CD8-positive, alpha-beta memory T cell (primary cell): ENCODE measurements at places on chromosomes 2 and 18.
A peak's percentile ranks its signal among the peaks of the same experiment; 100 is the strongest.

DNA sequence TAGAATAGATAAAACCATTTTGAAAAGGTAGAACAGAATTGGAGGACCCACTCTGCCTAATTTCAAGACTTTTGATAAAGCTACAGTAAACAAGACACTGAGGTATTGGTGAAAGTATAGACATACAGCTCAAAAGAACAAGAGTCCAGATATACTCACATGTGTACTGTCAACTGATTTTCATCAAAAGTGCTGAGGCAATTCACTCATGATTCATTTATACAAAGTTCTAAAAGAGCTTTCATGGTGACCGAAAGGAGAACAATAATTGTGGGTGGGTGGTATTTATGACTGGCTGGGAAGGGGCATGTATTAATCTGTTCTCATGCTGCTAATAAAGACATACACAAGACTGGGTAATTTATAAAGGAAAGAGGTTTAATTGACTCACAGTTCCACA lies 7.3 kb downstream of the MAP4K3 start:
- no peaks in the 10 kb centered on the region for H3K27me3 ChIP-seq
- H3K36me3 ChIP-seq: no peaks in the 10 kb centered on the region
- H3K4me3 ChIP-seq: no peak overlapping the region
- H3K4me1 ChIP-seq: peaks cover 17% of the 10 kb centered on the region
- no peak overlapping the region for H3K27ac ChIP-seq
- DNase-seq: no peak

DNA sequence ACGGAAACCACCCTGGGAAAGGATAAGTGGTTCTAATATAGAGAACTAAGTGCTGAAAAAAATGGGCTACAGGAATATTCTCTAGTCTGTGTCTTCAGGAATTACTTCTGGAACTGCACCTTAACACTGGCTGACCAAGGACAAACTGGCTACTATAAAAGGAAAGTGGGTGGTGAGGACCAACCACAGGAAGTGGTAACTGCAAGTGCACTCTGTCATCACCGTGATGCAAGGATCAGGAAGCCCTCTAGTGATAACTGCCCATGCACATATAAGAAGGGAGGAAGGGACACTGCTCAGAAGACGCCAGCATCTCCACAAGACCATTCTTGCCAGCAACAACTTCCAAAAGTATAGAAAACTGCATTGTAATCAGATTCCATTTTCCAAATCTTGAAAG lies 424.4 kb upstream of the RGPD4 start:
- H3K36me3 ChIP-seq: no peaks in the 10 kb centered on the region

DNA sequence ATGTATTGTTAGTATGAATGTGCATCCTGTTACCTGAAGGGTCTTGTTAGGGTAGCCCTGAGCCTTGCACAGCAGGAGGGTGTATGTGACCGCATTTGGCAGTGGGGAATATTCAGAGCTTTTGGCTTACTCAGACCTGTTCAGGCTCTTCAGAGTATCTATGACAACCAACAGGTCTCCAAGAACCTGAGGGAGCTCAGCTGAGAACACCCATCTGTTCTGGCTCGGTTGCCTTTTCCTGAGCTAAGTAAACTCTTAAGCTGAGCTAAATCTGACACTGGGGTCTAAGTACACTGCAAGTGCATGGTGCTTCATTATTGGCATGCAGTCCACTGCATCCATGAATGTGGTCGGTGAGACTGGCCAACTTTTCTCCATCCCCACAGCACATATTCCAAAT lies 92.4 kb upstream of the CHST9 start:
- no peak overlapping the region for H3K4me3 ChIP-seq
- H3K4me1 ChIP-seq: no peaks in the 10 kb centered on the region
- no peak for DNase-seq
- H3K36me3 ChIP-seq: no peaks in the 10 kb centered on the region

DNA sequence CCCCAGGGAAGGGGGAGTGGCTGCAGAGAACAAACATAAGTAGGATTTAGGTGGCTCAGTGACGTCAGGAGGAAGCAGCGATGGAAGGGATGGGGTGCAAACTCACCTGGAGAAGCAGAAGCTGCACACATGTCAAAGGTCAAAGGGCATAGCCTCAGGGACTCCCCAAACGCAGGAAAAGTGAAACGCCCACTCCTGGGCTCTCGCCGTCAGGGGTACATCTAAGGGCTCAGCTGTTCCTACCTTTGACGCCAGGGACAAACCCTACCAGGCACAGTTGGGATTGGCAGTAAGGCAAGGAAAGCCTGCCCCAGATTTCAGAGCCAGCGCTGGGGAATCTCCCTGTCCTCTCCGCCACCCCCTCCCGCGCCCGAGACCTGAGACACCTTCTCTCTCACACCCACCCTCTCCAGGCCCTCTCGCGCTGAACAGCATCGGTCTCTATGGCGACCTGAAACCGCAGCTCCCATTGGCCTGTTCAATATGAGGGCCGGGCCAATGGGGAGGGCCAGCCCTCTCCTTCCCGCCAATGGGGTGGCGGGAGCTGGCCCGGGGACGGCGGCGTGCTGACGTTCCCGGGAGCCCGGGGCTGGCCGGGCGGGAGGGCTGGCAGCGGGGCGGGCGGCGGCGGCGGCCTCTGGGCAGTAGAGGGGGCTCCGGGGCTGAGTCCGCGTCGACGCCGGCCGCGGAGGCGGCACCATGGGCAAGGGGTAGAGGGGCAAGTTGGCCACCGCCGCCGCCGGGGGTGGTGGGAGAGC lies at the start of the genes CCDC148 and PKP4:
Gene CCDC148 (minus strand): TSS at position 445 of the 758 bp plus-strand sequence. CDS start 314 bp downstream, at position 131.
Gene PKP4 (plus strand): TSS at position 644 of the 758 bp plus-strand sequence. CDS start 76,233 bp downstream, outside the sequence.
- H3K27ac ChIP-seq: peak within 1 kb of the TSS; percentile 60
- H3K4me3 ChIP-seq: peak within 1 kb of the TSS; percentile 79
- no peaks in the 10 kb centered on the region for H3K36me3 ChIP-seq
- H3K27me3 ChIP-seq: no peaks in the 10 kb centered on the region

DNA sequence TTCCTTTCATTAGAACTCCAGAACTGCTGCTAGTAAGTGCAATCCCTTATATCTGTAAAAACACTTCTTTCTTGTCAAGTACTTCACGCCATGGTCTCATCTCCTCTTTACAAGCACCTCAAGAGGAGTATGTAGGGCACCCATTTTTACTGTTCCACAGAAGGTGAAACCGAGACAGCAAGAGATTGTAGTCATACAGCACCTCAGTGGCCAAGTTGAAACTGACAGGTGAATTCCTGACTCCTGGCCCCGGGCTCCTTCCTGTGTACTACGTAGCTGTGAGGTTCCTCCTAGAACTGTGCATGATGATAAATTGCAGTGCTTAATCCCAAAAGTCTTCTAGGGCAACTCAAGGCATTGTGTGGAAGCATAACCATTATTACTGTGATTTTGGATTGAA lies 131.5 kb upstream of the MEIS1 start:
- no peaks in the 10 kb centered on the region for H3K4me1 ChIP-seq
- DNase-seq: no peak
- no peaks in the 10 kb centered on the region for H3K36me3 ChIP-seq
- no peaks in the 10 kb centered on the region for H3K27me3 ChIP-seq
- H3K27ac ChIP-seq: no peak overlapping the region

GRCh38 chr2:111638274-111638877 lies 245.6 kb downstream of the ANAPC1 start:
- no peaks in the 10 kb centered on the region for H3K27me3 ChIP-seq
- DNase-seq: no peak
